ENCODE measurements at places on chromosomes 2 and 18.

GRCh38 chr2:216195565-216196029 lies 86.4 kb downstream of the XRCC5 start:
- DNase-seq = no peak

GRCh38 chr2:168758970-168759820 lies 43.2 kb upstream of the NOSTRIN start:
- no peak for DNase-seq

GRCh38 chr2:152369176-152369860 lies 34.3 kb downstream of the FMNL2 start:
- DNase-seq = no peak

GRCh38 chr2:10322481-10322880 lies 19.8 kb downstream of the HPCAL1 start:
- DNase-seq = no peak

GRCh38 chr2:80499095-80499494 lies 194.5 kb upstream of the LRRTM1 start:
- no peak for DNase-seq

GRCh38 chr2:231807020-231807419 lies 20.8 kb downstream of the COPS7B start:
- DNase-seq = no peak

DNA sequence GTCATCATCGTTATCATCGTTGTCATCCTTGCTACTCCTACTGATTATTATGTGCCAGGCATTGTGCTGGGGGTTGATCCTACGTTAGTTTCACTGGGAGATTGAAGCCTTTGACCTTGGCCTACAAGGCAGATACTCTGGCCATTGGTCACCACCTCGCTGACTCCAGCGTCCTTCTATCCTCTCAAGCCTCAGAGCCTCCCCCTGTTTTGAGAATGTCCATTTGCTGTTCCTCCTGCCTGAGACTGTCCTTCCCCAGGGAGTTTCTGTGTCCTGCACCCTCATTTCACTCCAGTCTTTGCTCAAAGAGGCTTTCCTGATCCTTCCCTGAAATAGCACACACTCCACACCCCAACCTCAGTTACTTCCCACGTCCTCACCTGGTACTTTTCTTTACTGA lies 57.8 kb downstream of the ACAA2 start:
- no peak for DNase-seq

- DNase-seq = no peak
These were observed 180.9 kb downstream of the PDE1A start for GRCh38 chr2:182245963-182246362.

- DNase-seq = no peak
These were observed 166.6 kb upstream of the NCKAP5 start for GRCh38 chr2:133734716-133735495.

- DNase-seq = no peak
These were observed 51.1 kb downstream of the MYO1B start for GRCh38 chr2:191296083-191297006.

DNA sequence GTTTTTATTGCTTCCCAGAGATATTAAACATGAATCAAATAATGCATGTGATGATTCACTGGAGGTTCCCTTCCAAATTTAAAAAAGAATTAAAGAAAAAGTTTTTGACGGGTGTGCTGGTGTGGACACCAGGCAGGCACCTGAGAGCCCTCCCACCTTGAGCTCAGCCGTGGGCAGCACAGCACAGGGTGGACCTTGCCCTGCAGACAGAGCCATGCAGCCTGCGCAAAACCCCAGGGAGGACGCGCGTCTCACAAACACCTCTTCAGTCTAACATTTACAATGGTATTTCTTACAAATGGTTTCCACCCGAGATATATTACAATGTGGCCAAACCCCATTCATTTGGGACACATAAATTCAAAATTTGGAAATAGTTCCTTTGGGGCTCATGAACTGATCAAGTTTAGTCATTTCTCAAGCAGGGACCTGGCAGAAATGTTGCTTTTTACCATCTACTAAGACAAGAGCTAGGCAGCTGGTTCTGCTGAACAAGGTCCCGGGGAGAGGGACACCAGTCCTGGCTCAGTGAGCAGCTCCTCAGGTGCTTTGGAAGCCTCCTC lies 45.4 kb downstream of the ODC1 start:
- DNase-seq = no peak

- DNase-seq = no peak
These were observed 40.8 kb upstream of the CDH20 start for GRCh38 chr18:61292280-61293035.

- DNase-seq = no peak
These were observed 257.9 kb downstream of the TMX3 start for GRCh38 chr18:68456985-68457384.

- no peak for DNase-seq
These were observed 176.0 kb downstream of the MIB1 start for GRCh38 chr18:21916594-21916993.

GRCh38 chr2:190838492-190838910 lies 42.1 kb upstream of the GLS start:
- peak; percentile 59 for DNase-seq

DNA sequence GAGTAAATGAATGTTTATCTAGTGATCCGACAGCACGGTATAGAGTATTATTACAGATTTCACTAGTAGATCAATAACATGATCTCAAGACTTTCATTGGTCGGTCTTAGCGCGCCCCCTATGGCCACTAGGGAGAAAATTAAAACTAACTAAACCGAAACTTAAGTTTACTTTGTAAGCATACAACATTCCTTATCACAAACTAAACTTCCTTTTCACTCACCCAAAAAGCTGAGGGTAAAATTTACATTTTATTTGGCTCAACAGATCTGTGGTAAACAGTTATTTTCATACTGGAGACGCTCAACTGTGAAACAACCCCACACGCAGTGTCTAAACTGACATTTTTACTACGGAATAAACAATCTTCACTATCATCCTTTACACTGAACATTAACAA lies 215.6 kb upstream of the MAP2 start:
- peak; percentile 51 for DNase-seq

DNA sequence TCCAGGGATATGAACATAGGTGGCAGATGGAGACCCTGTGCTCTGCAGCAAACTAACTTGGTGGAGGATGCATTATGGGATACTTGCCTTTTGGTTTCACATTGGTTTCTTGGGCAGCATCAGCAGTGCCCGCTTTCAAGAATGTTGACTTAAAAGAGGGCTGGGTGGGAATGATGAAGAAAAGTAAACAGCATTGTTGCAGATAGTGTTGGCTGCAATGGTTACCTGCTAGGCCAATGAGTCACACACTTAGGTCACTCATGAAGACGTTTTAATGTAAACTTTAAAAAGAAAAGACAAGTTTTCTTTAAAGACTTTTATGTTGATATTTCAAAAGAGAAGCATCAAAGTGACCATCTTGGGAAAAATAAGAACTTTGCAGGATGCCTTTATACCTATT lies 26.1 kb upstream of the FAM237A start:
- DNase-seq = no peak

DNA sequence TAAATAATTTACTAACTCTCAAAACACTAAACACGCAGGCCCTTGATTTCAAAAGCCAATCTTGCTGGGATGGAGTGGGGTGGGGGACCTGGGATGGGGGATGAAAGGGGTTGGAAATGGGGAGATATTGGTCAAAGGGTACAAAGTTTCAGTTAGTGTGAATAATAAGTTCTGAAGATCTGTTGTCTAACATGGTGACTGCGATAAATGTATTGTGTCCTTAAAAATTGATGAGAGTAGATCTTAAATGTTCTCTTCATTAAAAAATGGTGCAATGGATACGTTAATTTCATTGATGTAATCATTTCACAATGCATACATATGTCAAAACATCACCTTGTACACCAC lies 505 bp upstream of the ACYP2 start:
- no peak for DNase-seq
